ENCODE measurements at places on chromosomes 7 and 10. TPM values are rescaled to one million over a fixed set of nuclear protein-coding genes. Genes with fewer than 3 reads are reported as not detected.

- no peak overlapping the region for H3K27ac ChIP-seq
- H3K4me3 ChIP-seq, result no peak overlapping the region
- no peaks in the 10 kb centered on the region for H3K36me3 ChIP-seq
- H3K27me3 ChIP-seq, result no peaks in the 10 kb centered on the region
Measured at GRCh38 chr7:121638286-121638685, 234.7 kb upstream of the PTPRZ1 start.

The AZGP1 gene
- total RNA-seq, result not detected

- no peaks in the 10 kb centered on the region for H3K36me3 ChIP-seq
- DNase-seq, result no peak
- H3K4me3 ChIP-seq, result no peak overlapping the region
- H3K4me1 ChIP-seq, result no peaks in the 10 kb centered on the region
- H3K27me3 ChIP-seq, result no peaks in the 10 kb centered on the region
Measured at GRCh38 chr10:42488416-42488815, 150.0 kb downstream of the ZNF33B start.

GRCh38 chr7:42650171-42650570 is 261.7 kb downstream of the C7orf25 start:
- no peaks in the 10 kb centered on the region for H3K4me1 ChIP-seq
- H3K4me3 ChIP-seq, result no peak overlapping the region
- no peak overlapping the region for H3K27ac ChIP-seq
- no peaks in the 10 kb centered on the region for H3K27me3 ChIP-seq

The FAM237B gene
- not detected for total RNA-seq

DNA sequence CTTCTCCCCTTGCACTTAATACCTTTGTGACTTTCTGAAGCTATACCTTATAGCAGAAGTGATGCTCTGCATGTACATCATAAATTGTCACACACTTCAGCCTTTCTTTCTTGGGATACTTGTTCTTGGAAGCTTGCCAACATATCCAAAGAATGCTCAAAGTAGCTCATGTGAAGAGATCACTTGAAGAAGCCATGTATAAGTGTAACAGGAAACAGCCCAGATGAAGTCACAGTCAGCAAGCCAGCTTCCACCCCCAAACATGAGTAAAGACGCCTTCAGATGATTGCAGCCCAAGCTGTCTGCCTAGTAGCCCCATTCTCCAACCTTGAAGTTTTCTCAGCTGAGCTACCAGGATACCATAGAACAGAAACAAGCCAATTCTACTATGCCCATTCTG is 50.9 kb downstream of the DGKB start:
- no peaks in the 10 kb centered on the region for H3K36me3 ChIP-seq
- no peak overlapping the region for H3K27ac ChIP-seq
- no peak for DNase-seq
- H3K27me3 ChIP-seq, result no peaks in the 10 kb centered on the region
- no peaks in the 10 kb centered on the region for H3K4me1 ChIP-seq
- H3K4me3 ChIP-seq, result no peak overlapping the region

The ZC3HAV1L gene
- 14.9 TPM for total RNA-seq

DNA sequence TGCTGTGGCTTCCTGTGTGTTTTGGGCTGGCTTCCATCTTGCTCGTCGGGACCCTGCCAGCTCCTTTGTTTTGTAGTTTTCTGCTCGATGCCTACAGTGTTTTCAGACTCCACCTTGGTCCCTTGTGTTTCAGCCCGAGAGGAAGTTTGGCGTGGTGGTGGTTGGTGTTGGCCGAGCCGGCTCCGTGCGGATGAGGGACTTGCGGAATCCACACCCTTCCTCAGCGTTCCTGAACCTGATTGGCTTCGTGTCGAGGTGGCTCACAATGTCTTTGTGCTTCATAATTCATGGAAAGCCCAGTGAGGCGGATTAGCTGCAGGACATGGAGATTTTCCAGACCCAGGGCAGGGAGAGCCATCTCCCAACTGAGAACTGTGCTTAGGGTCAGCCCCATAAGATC is 29.3 kb downstream of the BLVRA start:
- H3K27ac ChIP-seq, result no peak overlapping the region
- H3K4me1 ChIP-seq, result peaks cover 1% of the 10 kb centered on the region
- H3K27me3 ChIP-seq, result no peaks in the 10 kb centered on the region
- peaks cover 8% of the 10 kb centered on the region for H3K36me3 ChIP-seq
- no peak overlapping the region for H3K4me3 ChIP-seq

GRCh38 chr7:46218461-46219200 is 297.6 kb upstream of the IGFBP3 start:
- H3K36me3 ChIP-seq, result no peaks in the 10 kb centered on the region
- no peak overlapping the region for H3K27ac ChIP-seq
- H3K27me3 ChIP-seq, result no peaks in the 10 kb centered on the region
- H3K4me3 ChIP-seq, result no peak overlapping the region
- no peak for DNase-seq

The TRIM74 gene
- 1.2 TPM for total RNA-seq

The ZCWPW1 gene
- total RNA-seq, result 2.4 TPM

The OPN4 gene
- not detected for total RNA-seq

- H3K27ac ChIP-seq, result no peak overlapping the region
- H3K36me3 ChIP-seq, result no peaks in the 10 kb centered on the region
- no peaks in the 10 kb centered on the region for H3K4me1 ChIP-seq
- no peaks in the 10 kb centered on the region for H3K27me3 ChIP-seq
- H3K4me3 ChIP-seq, result no peak overlapping the region
Measured at GRCh38 chr10:78437998-78438906, 404.6 kb downstream of the RPS24 start.

The STX1A gene
- 7.4 TPM for total RNA-seq

The FUOM gene
- 11.9 TPM for total RNA-seq

- peaks cover 14% of the 10 kb centered on the region for H3K4me1 ChIP-seq
- H3K36me3 ChIP-seq, result peaks cover 29% of the 10 kb centered on the region
- no peaks in the 10 kb centered on the region for H3K27me3 ChIP-seq
- no peak overlapping the region for H3K27ac ChIP-seq
- DNase-seq, result no peak
Measured at GRCh38 chr7:155676052-155676451, 31.6 kb downstream of the RBM33 start.

The TMEM26 gene
- total RNA-seq, result not detected

The CH25H gene
- total RNA-seq, result not detected

Measured in activated CD4-positive, alpha-beta T cell treated with anti-CD3 and anti-CD28 coated beads, Interleukin-2, amount 10 ng/mL, durations not matched to agents 7 days and 5 days (primary cell).